ENCODE measurements at places on chromosomes 12 and 14.

- DNase-seq: no peak
Measured at GRCh38 chr14:99233222-99234035, 38.6 kb downstream of the BCL11B start.

DNA sequence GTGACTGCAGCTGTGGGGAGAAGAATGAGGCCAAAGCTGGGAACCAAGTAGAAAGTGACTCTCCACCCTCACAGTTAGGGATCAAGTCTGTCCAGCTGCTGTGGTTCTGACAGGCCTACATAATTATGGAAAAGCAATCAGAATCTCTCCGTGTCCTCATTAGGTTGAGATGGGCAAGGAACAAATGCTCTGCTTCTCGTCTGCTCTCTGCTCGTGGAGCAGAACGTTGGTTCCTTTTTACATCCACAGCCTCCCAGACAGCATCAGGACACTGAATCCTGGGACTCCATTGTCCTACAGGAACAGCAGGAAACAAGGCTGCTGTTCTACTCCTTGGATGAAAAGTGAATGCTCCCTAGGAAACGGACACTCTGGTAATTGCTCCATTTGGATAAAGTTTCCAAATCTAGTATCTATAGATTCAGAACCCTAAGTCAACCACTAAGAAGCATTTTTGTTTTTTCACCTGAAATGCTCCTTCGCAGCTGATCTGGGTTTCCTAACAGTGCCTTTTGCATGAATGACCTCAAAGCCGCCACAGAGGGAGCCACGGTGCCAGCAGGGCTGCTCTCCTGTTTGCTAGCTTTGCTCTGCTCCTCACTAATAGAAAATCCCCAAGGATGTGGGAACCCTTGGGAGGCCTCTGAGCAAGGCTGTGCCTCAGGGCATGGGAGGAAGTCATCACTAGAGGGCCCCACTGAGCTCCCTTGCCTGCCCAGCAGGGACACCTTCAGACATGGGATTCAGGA, 102.0 kb downstream of the EGLN3 start:
- DNase-seq: peak; percentile 61

DNA sequence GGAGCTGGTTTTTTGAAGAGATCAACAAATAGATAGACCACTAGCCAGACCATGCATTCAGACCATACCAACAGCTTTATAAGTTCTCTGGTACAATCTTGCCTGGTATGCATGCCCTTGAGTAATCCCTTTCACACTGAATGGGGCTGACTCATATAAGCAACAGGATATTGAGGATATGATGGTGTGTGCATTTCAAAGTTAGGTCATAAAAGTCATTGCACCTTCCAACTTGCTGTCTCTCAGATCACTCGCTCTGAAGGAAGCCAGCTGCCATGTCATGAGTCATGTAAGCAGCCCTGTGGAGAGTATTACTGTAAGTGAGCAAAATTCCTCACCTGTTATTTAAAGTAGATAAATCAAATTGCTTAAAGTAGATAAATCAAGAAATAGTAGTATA, 45.0 kb upstream of the OR6J1 start:
- DNase-seq: peak; percentile 91

GRCh38 chr12:19166956-19167355, 37.4 kb downstream of the PLEKHA5 start:
- no peak for DNase-seq

- DNase-seq: peak; percentile 9
Measured at GRCh38 chr12:98227162-98227561, 288.2 kb upstream of the TMPO start.

GRCh38 chr14:79740066-79740601, 471.2 kb downstream of the DIO2 start:
- no peak for DNase-seq

- DNase-seq: peak; percentile 65
Measured at GRCh38 chr14:51957950-51958349, 31.4 kb upstream of the RTRAF start.

DNA sequence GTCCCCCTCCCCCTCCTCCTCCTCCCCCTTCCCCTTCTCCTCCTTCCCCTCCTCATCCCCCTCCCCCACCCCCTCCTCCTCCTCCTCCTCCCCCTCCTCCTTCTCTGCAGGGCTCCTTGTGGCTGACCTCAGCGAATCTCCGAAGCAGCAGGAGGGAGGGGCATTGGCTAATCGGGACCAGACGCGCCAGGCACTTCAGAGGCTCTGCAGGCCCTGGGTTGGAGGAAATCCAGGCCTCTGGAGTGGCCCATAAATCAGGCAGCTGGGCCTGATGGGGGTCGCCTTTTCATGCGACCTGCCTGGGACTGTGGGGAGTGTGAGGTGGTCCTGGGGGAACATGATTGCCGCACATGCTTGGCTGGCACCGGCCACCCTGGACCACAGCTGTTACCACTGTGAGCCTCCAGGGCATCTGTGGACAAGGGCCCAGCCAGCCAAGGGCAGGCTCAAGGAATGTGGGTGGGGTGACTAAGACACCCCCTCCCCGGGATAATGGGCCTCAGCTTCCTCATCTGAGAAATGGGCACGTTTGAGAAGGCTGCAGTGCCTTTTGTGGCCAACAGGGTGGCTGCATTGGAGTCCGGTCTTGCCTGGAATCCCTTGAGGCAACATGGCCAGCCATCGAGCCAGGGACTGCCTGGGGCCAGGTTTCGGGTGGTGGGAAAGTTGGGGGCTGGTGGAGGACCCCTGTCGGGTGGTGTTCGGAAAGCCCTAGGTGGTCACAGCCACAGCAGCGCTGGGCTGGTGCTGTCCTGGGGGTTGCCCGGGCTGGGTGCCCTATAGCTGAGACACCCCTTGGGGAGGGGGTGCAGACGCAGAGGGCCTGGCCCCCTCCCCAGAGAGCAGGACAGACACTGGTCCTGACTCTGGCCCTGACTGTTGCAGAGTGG, 12.0 kb downstream of the KIF26A start:
- DNase-seq: peak; percentile 67

GRCh38 chr12:43917896-43918295, 82.0 kb downstream of the TMEM117 start:
- DNase-seq: no peak

- no peak for DNase-seq
Measured at GRCh38 chr14:69561893-69562292, 12.8 kb downstream of the CCDC177 start.

DNA sequence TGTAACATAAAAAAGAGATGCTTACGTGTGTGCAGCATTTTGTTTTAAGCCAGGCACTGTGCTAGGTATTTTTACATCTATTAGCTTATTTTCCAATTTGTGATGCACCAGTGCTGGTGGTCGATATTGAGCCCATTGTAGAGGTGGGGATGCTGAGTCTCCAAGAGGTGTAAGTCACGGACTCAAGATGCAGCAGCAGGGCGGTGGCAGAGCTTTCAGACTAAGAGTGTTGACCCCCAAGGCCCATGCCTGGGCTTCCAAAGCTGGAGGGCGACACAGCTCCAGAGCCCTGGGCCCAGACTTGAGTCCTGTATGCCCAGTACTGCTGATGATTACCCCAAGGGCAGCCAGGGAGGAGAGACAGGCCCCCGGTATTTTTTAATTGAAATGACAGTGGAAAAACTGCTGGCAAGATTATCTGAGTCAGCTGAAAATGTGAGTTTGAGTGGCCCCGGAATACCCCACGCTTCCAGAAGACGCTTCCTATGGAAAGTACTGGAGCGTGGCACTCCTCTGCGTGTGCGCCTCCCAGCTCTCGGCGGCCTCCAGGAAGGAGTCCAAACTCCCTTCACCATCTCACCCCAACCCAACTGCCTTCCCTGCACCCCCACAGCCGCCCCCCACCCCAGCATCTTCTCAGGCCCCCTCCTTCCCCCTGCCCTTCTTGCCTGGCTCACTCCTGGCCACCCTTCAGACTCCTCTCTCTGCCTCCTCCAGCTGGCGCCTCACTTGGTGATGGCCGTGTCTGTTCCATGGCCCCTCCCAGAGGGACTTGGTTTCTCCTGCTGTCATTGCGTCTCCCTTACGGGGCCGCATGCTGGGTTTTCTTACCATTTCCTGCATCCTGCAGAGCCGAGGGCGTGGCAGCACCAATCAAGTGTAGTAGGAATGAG, 40.7 kb downstream of the ELK3 start:
- no peak for DNase-seq

GRCh38 chr14:21267886-21268616, 1.2 kb downstream of the HNRNPC start:
- DNase-seq: no peak

Data from fibroblast of skin of back (primary cell).